ENCODE measurements at places on chromosomes 16 and 17.

DNA sequence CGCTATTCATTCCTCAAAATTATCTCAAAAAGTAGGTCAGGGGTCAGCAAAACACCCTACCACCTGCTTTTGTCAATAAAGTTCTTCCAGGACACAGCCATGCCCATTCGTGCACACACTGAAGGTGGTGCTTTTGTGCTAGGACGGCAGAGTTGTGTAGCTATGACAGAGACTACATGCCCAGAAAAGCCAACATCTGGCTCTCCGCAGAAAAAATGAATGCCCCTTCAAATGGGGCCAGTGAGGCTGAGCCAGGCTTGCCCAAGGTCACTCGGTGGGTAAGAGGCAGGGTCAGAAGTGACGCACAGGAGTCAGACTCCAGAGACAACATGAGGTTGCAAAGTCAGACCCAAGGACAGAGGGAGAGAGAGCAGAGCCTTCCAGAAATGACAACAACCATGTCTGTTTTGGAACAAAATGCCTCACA lies 200.1 kb downstream of the XYLT1 start:
- no peak for DNase-seq

GRCh38 chr17:81551458-81552243 lies 502 bp downstream of the FAAP100 start:
- DNase-seq: peak; percentile 63

DNA sequence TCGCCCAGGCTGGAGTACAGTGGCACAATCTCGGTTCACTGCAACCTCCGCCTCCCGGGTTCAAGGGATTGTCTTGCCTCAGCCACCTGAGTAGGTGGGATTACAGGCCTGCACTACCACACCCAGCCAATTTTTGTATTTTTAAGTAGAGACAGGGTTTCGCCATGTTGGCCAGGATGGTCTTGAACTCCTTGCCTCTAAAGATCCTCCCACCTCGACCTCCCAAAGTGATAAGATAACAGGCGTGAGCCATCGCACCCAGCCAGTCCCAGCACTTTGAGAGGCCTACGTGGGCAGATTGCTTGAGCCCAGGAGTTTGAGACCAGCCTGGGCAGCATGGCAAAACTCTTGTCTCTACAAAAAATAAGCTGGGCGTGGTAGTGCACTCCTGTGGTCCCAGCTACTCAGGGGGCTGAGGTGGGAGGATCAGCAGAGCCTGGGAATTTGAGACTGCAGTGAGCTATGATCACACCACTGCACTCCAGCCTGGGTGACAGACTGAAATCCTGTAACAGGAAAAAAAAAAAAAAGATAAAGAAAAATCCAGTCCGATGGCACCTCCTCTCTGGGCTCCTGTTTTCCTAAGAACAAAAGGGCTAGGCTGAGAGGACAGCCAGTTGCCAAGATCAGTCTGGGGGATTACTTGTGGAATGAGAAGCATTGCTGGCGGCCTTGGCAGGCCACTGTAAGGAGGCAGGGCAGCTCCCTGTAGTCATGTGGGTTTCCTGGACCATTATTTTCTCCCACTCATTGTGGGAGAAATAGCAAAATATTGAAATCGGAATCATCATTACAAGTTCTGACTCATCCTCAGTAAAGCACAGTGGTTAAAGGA lies 3.0 kb upstream of the PIPOX start:
- DNase-seq: no peak

- DNase-seq: no peak
Measured at GRCh38 chr17:63382826-63383225, 63.3 kb downstream of the CYB561 start.

DNA sequence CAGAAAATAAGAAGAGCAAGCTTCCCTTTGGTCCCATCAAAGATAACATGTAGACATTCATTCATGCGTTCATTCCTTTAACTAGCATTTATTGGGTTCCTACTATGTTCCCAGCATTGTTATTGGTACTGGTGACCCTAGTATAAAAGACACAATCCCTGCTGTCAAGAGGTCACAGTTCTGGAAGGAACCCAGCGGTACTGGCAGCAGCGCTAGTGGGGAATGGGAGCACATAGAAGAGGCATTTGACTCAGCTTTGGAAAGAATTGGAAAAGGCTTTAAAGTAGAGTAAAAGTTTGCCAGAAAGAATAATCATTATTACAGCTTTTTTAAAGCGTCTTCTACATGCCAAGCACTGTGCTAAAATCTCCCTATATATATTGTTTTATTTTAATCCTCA lies 41.7 kb upstream of the NF1 start:
- DNase-seq: no peak

- DNase-seq: no peak
Measured at GRCh38 chr16:2199095-2199494, 2.7 kb upstream of the CASKIN1 start.

GRCh38 chr16:70410734-70411133 lies 28.2 kb downstream of the ST3GAL2 start:
- no peak for DNase-seq

DNA sequence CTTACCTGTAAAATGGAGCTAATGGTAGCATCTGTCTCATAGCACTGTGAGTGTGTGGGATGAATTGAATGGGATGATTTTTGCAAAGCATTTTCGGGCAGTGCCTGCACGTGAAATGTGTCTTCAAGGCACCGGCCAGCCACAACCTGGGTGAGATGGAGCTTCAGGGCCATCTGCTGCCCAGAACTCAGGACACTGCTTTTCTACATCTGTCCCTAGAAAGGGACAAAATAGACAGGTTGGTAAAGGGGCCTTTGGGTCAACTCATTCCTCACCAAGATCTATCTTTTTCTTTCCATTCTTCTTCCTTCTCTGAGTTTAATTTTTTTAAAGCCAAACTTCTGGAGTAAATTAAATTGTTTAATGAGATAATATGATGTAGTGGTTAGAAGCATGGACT lies 106.5 kb downstream of the UTP18 start:
- no peak for DNase-seq

- peak; percentile 89 for DNase-seq
Measured at GRCh38 chr17:29124135-29124924, 55.9 kb downstream of the MYO18A start.

GRCh38 chr16:68287276-68288251 lies 23.2 kb downstream of the SLC7A6OS start:
- peak; percentile 65 for DNase-seq

- peak; percentile 35 for DNase-seq
Measured at GRCh38 chr17:8072729-8073461, 14.6 kb downstream of the ALOX12B start.

- no peak for DNase-seq
Measured at GRCh38 chr16:17348042-17348783, 122.5 kb downstream of the XYLT1 start.

GRCh38 chr17:43332230-43332629 lies 66.6 kb upstream of the ARL4D start:
- DNase-seq: no peak

DNA sequence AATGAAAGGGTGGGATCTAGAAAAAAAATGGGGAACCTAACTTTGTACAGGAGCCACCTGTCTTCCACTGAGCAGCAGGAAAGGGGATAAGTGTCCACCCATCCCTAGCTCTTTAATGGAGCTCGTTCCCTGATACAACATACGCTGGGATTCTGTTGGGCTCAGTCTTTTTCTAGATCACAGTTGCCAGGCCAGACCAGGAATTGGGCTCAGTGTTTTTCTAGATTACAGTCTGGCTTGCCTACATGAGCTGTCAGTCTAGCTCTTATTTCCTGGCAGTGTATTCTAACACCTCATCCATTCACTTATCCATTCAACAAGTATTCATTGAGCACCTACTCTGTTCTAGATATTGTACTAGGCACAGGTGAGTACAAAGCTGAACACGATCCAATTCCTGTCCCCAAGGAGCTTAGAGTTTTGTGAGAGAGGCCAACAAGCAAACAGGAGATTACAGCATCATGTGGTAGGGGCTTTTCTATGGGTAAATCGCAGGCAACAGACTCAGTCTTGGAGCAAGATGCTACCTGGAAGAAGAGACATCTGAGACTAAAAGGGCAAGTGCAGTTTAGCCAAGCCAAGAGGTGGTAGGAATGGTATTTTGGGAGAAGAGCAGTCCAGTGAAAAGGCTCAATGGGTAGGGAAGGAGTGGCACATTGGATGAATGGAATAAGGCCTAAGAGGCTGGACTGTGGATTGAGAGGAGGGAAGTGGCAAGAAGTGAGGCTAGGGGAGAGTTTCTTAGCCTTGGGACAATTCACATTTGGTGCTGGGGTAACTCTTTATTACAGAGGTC lies 138.0 kb upstream of the HS3ST2 start:
- DNase-seq: no peak

DNA sequence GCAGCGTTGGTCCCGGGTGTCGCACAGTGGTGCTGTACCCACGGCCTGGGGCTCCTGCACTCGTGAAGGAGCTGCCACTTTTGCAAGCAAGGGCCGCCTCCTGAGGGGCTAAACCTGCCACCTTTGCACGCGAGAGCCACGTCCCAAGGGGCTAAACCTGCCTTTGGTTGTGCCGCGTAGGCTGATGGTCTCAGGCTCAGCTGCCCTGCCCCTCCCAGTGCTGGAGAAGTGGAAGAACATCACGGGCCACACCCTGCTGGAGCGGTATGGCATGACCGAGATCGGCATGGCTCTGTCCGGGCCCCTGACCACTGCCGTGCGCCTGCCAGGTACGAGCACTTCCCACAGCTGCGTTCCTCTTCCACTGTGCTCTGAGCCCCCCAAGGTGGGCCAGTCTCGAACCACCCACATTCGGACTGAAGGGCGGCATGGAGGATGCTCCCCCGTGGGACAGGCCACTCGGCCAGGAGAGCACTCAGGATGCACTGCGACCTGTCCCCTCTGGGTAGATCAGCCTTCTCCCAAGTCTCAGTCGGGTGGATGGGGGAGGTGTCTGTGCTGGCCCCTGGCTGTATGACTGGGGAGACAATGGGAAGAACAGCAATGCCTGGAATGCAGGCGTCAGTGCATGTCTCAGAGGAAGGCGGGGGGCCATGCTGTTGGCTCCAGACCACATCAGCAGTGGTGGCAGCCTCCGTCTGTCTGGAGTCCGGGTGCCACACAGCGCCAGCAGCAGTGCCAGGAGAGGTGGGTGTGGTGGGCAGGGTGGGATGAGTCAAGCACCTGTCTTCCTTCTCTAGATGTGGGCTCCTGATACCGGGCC lies 20.7 kb downstream of the ACSF3 start:
- DNase-seq: peak; percentile 15

DNA sequence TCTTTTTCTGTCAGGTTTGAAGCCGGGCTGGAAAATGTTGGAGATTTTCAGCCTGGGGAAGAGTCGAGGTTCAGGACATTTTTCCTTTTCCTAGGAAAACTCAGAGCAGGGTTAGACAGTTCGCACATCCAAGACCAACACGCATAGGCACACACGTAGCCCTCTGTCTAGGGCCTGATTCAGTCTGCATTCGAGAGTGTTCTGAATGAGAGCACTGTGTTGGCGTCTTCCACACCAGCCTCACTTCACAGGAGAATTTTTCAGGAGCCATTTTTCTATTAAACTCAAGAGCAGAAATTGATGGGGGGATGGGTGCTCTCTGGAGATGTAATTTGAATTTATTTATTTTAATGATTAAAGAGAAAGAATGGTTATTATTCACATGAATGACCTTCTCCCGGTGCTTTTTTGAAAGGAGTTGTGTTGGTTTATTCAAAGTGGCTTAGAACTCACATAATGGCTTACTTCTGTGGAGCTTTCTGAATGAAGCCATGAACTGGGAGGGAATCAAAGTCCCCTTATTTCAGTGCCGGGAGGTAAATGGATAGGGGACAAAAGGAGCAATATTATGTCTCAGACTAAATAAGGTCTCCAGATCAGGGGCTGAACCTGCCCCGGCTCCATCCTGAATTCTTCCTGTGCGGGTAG lies 194.3 kb downstream of the CCDC182 start:
- DNase-seq: no peak

GRCh38 chr16:68074850-68075555 lies 10.2 kb upstream of the NFATC3 start:
- peak; percentile 93 for DNase-seq

- peak; percentile 22 for DNase-seq
Measured at GRCh38 chr16:70759666-70760065, 41.3 kb downstream of the VAC14 start.

- DNase-seq: no peak
Measured at GRCh38 chr16:27717726-27718125, 167.8 kb downstream of the KATNIP start.

GRCh38 chr17:71084219-71084618 lies 914.9 kb downstream of the KCNJ2 start:
- DNase-seq: peak; percentile 49

DNA sequence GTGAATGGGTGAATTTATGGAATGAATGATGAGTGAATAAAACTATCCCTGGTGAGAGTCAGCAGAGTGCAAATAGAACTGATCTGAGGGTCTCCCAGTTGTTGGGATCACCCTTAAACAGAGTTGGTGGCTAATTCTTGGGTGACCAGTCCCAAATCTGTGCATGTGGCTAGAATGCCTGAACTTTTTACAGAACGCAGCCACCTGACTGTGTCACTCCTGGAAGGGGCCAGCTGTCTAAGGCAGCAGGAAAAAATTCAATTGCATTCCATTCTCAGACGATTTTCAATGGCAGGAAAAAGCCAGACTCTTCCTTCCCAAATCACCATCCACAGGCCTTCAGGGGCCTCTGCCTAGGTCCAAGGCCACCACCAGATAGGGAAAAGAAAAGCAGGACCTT lies 43.5 kb downstream of the BEAN1 start:
- no peak for DNase-seq

- DNase-seq: no peak
Measured at GRCh38 chr17:78527345-78527744, 49.9 kb downstream of the DNAH17 start.
